ENCODE measurements at places on chromosomes 3 and 15. TPM values are rescaled to one million over a fixed set of nuclear protein-coding genes. Genes with fewer than 3 reads are reported as not detected.

Gene MUSTN1
- total RNA-seq, result not detected

GRCh38 chr3:77271306-77271705, 231.4 kb downstream of the ROBO2 start:
- DNase-seq, result no peak

GRCh38 chr15:45796433-45796832, 161.6 kb downstream of the SQOR start:
- no peak for DNase-seq

- no peak for DNase-seq
Measured at GRCh38 chr3:42830437-42831320, 21.4 kb downstream of the ACKR2 start.

DNA sequence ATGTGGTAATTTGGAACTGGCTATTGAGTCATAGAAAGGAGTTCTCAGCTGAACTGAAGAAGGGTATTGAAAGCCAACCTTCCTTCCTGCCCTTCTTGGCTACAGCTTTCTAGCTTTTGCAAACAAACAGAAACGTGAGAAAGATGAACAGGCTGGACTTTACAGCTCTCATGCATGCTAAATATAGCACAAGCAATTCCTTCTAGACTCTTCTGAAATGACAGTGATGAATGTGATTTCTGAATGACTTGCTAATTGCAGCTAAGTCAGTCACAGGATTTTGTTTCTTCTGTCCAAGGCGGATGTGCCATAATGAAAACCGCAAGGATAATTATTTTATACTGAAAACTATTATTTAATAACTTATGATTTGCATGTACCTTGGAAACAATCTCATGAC, 36.3 kb downstream of the BCHE start:
- DNase-seq, result no peak

- DNase-seq, result no peak
Measured at GRCh38 chr3:135103917-135104316, 308.9 kb downstream of the EPHB1 start.

Gene GHSR
- not detected for total RNA-seq

Gene CMTM6
- 11.4 TPM for total RNA-seq

DNA sequence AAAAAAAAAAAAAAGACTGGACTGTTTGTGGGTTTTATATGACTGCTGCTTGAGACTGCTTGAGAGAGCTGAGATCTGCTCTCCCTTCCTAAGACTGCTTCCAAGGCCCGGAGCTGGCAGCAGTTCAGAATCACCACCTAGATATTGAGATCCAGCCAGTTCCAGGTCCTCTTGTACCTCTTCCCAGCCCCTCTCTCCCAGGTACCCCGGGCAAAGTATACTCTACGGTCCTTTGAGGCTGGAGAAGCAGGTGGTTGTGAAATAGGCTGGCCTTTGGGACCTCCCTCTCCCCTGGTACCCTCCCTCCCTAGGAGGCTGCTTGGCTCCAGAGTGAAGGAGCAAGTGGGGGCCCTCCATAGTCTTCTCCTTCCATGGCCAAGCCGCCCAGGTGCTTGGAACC, 12.6 kb upstream of the BAHD1 start:
- no peak for DNase-seq

DNA sequence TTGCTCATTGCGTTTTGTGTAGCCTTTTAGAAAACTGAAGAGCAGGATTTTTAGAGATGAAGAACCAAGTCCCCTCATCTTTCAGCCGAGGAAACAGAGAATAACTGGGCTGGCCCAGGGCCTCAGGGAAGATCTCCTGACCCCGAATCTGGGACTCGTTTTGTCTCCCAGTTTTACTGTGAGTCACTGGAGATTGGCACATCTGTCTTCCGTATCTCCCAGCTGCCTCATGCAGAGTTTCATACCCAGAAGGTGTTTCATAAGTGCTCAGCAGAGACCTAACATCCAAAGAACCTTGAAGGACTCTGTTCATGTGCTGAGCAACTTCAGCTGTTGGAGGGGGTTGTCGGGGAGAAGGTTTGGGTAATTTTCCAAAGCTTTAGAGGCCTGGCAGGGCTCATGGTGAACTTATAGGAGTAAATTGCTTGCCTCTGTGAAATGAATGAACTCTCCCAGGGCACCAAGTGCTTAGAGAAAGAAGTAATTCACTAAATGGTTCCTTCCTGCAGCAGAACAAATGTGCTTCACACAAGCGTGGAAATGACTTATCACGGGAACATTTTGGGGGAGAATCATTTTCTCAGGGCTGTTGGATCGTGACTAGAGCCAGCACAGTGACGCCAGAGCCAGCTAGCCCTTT, 121.4 kb downstream of the FAM43A start:
- no peak for DNase-seq

DNA sequence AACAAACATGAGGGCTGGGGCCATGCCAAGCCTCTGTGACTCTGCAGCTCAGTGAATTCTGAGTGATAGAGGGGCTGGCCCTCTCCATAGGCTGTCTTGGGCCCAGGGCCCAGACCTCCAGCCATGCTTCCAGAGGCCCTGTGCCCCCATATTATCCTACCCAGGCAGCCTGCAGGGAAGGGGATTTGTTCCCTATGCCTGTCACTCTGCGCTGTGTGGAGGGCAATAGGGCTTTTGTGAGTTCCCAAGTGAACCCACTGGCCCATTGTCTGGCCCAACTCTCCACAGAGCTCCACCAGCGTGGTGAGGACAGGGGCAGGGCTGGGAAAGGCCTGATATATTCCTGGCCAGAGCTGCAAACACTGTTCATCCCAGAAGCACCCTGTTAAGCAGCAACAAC, 113.2 kb downstream of the EPHB1 start:
- no peak for DNase-seq

DNA sequence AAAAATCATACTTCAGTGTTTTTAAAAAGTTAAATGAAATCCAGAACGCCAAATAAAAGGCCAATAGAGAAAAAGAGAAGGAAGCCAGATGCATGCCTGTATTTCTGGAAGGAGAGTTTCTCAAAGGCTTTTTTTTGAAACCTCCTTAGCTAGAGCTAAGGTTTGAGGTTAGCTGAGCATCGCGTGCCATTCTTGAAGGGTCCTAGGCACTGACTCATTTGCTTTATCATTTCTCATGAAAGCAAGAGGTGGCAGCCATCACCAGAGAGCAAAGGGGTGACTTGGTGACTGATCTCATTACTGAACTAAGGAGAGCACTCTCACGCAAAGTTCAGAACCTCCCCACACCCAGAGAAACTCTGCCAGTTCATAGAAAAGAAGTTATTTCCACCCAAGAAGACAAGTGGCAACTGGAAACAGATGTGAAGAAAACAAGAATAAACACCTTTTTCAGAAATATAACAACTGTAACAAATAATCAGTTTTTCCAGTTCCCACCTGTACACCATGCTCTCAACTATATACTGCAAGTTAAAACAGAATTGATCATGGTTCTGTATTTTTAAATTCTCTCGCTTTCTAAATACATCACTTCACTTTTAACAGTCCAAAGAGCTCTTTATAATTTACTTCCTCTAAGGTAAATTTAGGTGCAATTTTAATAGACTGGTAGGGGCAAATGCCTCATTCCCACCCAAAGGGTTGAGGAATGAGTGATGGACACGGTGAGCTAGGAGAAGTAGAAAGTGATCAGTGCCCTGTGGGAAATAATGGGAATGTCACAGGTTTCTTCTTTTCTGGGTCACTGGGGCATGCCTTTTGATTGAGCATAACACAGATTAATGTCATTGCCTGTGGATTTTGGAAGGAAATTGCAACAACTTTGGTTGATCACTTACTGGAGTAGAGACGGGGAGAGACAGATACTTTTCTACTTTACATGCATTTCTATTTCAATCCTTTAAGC, 24.7 kb downstream of the GPR15 start:
- DNase-seq, result no peak

- DNase-seq, result no peak
Measured at GRCh38 chr3:165817160-165817709, 20.0 kb downstream of the BCHE start.

Gene SPINK8
- not detected for total RNA-seq

DNA sequence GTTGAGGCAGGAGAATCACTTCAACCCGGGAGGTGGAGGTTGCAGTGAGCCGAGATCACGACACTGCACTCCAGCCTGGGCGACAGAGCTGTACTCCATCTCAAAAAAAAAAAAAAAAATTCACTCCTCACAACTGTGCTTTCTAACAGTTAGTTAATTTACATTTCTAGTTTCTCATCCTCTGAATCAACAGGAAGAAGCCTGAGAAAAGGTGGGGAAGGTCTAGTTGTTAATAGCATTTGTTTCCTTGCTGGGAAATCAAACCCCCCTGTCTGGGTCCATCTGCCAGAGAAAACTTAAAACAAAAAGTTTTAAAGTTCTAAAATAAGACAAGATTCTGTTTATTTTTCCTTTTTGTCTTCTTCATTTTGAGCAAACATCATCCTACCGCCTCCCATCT, 62.3 kb downstream of the TMEM39A start:
- no peak for DNase-seq

DNA sequence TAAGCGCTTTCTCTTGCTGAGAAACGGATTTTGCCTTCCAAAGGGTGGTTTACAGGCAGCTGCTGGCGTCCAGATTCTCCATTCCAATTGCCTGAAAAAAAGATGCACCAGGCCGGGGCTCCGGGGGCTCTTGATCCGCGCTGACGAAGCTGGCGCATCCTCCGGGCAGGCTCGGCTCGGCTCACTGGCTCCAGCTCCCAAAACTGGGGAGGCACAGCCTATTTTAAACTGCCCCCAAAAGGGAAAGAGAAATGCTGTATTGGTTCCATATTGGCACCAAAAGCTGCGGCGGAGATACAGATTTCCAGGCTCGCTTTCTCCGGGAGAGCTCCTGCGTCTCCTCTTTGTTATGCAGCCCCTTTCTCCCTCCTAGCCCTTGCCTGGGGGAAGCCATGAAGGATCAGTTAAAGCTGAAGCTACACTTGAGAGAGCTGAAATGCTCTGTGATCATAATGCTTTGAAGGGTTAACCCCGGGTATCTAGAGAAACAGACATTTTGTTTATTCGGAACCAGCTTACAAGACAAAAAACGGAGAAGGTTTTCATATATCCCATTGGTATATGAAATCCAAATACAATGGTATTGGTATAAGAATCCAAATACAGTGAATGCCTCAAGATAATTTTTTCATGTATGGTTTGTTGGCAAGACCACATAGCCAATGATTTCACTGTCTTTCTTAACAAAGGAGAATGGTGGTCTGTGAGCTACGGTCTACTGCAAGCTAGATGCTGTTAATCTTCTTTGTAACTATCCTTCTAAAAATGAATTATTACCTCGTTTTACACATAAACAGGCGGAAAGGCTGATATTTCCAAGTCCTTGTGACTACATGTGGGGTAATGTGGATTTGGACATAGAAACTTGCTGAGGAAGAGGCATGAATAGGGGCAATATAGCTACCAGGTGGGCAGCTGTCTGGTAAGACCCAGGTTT, 693 bp downstream of the CD200 start:
- DNase-seq, result no peak

Gene PP2D1
- not detected for total RNA-seq

DNA sequence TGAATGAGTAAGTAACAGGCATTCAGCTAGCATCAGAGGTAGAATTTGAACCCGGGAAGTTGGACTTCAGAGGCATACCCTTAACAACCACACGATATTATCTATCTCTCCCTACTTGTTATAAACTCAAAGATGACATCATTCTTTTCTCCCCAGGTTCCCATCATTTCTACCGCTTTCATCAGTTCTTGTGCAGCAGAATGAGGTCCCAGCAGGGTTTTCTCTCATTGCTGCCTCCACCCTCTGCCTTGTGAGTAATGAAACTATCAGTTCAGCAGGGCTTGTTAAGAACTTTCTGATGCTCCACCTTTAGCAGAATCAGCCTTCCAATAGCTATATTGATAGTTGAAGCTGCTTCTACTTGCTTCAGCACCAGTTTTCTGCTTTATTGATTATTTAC, 487.5 kb upstream of the KCNMB2 start:
- no peak for DNase-seq

DNA sequence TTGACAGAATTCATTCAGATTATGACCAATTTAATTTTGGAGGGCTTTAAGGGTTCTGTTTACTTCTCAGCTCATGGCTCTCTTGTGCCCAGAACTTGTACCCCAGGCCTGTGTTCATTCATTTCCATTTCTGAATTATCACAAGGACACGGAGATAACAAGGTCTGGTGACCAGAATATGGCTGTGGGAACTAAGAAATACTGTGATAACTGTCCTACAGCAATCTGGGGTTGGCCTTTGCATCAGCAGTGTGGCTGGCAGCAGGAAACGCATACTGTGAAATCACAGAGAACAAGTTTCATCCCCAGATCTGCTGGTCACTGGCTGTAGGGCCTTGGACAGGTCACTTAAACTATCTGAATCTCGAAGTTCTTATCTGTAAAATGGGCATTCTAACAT, 41.8 kb upstream of the TPM1 start:
- no peak for DNase-seq

DNA sequence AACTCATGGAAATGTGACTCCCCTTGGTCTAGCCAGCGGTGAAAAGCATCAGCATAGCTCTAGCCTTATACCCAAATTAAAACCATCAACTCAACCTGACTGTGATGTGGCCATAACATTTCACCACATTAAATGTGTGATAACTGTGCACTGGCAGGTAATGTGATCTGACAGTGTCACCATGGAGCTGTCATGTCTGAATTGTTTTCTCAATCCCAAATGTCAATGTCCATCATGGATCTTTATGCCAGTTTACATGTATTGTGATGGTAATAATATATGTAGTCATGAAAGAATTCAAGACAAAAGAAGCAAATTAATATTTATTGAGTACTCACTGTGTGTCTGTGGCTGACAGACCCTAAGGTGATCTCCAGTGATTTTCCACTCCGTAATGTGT, 213.4 kb upstream of the EOMES start:
- DNase-seq, result no peak

DNA sequence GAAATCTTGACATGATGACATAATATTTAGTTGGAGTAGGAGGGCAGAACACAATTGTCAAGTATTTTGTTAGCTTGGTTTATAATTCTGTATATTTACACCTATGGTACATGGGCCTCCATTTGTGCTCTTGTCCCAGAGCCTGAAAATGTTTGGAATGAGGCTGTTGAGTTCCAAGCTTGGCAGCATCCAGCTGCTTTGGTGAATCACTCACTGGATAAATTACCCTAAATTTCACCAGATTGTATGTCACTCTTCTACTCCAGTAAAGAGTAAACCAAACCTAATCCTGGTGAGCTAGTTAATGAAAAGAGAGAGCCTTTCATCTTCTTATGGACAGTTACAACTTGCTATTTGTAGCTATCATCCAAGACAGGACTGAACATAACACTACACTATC, 928.7 kb downstream of the DIPK2A start:
- no peak for DNase-seq

- peak; percentile 21 for DNase-seq
Measured at GRCh38 chr3:127888564-127889107, 26.4 kb upstream of the KBTBD12 start.

Gene TRIM59
- total RNA-seq, result 1.7 TPM

- DNase-seq, result no peak
Measured at GRCh38 chr3:107938143-107938542, 152.7 kb downstream of the CD47 start.

DNA sequence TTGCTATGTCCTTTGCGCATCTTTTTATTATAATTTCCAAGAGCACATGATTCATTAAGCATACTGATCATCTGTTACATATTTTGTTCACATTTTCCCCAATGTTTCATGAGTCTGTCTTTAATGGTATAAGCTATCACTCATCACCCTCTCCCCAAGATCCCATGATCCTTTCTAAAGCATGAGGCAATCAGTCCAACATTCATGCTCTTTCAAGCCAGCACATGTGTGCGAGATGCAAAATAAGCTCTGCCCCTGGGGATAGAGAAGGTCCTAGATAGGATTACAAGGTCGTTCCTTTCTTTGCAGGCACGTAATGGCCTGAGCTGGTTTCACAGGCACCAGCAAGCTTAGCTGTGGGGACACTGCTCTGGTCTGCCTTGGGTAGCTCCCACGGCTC, 32.2 kb upstream of the B3GNT5 start:
- no peak for DNase-seq
